ENCODE measurements at places on chromosomes 13 and 19.

GRCh38 chr13:72255908-72256307 lies 388.9 kb upstream of the DACH1 start:
- peak; percentile 50 for DNase-seq

- DNase-seq = no peak
Measured at GRCh38 chr19:45793178-45793564, 526 bp upstream of the DMWD start.

- DNase-seq = no peak
Measured at GRCh38 chr13:58907347-58907746, 1256.4 kb downstream of the DIAPH3 start.

DNA sequence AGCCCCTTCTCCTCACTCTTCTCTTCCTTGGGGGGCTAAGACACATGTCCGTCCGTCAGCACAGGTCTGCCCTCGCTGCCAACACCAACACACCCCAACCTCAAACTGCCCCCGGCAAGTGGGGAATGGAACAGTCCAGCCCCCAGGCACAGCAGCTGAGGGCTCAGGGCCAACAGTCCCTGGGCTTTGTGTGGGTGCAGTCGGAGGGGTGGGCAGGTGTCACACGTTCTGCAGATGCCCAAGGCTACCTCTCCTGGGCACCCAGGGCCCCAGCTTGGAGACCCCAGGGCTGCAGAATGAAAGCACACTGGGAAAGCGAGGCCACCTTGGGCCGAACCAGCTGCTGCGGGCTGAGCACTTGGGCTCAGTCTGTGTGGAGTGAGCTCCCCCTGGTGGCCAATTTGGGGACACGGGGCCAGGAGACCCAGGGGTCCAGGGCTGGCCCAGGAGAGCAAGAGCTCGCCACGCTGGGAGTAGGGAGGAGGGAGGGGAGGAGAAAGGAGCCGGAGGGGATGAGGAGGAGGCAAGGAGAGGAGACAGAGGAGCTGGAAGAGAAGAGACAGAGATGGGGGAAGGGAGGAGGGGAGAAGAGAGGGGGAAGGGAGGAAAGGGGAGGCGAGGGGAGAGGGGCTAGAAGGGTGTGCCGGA lies 14.0 kb upstream of the ATP8B3 start:
- no peak for DNase-seq

DNA sequence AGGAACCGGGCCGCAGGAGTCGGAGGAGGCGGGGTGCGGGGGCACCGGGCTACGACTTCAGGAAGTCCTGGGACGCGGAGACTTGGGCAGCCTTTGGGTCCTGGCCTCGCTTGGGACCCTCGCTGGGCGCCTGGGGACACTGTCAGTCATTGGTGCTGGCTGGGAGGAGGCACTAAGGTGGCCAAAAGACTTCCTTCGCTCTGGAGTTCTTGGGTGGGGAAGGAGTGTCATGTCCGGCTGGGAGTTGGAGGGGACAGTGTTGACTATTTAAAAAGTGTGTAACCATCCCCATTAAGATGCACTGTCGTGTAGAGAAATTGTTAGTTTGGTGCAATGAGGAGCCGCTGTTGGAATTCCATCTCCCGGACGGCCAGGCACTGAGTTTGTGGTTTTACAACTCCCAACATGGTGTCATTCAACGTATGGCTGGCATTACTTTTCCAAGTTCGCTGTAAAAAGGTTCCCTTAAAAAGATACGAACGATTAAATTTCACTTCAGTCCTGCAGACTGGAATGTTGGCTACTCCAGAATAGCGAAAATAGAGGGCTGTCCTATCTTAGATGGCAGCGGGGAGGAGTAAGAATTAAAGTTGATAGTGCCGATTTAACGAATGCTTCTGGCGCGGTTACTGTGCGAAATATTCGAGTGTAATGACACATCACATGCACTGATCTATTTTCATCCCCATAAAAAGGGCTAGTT lies 776 bp downstream of the DNAJC3 start:
- DNase-seq = peak; percentile 33

DNA sequence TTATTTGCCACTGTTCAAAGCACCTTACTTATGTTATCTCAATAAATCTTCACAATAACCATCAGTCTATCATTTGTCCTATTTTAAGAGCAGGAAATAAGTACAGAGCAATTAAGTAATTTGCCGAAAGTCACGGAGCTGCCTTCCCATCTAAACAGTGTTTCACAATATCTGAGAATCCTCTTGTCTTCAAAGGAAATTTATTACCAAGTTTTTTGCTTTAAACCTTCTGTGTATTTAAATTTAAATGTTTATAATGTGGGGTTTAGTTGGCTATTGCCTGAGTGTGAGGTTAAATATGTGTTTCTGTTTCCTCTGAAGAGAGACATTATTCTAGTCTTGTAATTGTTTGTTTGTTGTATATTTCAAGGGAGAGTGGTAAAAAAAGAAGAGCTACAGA lies 633.1 kb downstream of the EFNB2 start:
- DNase-seq = no peak

DNA sequence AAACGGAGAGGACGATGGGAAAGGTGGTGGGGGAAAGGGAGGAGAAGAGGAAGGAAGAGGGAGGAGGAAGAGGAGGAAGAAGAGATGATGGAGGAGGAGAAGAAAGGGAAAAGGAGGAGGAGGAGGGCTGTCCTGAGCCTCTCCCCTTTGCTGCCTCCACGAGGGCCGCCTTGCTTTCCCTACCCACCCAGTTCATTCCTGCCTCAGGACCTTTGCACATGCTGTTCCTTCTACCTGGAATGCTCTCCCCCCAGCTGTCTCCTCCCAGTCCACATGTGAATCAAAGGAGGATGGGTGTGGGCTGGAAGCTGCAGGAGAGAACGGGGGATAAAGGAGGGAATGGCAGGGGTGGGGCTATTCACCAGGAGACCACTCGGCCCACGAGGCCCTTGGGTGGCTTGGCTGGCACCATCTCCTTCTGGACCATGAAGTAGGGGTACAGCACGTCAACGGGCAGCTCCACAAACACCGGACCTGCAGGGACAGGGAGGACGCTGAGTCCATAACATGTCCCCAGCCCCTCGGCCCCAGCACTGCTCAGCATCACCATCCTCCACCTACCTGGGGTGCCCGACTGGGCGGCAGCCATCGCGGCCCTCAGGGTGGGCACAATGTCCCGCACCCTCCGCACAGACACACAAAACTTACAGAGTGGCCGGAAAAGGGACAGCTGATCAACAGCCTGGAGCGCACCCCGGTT lies 15.3 kb downstream of the SYDE1 start:
- DNase-seq = no peak

- peak; percentile 94 for DNase-seq
Measured at GRCh38 chr19:12365236-12366162, at the start of gene ZNF442. TSS of gene ZNF442 (minus strand) at chr19:12365683. CDS start at chr19:12363631, 2,052 bp downstream.

DNA sequence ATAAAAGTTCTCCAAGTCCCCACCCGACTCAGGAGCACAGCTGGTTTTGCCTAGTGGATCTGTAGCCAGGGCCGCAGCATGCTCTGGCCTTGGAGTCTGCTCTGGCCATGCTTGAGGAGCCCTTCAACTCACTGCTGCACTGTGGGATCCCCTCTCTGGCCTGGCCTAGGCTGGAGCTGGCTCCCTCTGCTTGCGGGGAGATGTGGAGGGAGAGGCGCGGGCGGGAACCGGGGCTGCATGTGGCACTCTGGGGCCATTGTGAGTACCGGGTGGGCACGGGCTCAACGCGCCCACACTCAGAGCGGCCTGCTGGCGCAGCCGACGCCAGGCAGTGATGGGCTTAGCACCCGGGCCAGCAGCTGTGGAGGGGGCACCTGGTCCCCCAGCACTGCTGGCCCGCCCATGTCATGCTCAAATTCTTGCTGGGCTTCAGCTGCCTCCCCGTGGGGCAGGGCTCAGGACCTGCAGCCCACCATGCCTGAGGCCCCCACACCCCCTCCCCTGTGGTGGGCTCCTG lies 57.0 kb upstream of the ATP12A start:
- DNase-seq = no peak

DNA sequence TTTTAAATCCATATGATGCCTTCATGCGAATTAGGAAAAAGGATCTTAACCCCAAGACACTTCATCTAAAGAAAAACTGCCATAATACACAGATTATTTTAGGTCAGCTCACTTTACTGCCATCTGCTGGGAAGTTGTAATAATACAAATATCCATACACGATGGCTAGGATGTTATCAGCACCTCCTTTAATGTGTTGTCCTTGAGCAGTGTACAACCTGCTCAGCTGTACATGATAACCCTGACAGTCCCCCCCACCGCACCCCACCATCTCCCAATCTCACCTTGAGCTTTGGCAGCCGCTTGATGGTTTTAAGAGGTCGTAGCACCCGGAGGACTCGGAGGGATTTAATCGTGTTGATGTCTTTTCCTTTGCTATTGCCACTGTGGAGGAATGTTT lies 112.2 kb downstream of the IER2 start:
- DNase-seq = peak; percentile 58

GRCh38 chr13:73902296-73902695 lies 231.9 kb downstream of the KLF12 start:
- no peak for DNase-seq

- no peak for DNase-seq
Measured at GRCh38 chr19:42378225-42379215, 11.6 kb downstream of the CNFN start.

GRCh38 chr19:41755328-41755913 lies at the start of gene CEACAM6:
TSS of gene CEACAM6 (plus strand) at chr19:41755530. CDS start at chr19:41755639, 109 bp downstream.
- peak; percentile 44 for DNase-seq

DNA sequence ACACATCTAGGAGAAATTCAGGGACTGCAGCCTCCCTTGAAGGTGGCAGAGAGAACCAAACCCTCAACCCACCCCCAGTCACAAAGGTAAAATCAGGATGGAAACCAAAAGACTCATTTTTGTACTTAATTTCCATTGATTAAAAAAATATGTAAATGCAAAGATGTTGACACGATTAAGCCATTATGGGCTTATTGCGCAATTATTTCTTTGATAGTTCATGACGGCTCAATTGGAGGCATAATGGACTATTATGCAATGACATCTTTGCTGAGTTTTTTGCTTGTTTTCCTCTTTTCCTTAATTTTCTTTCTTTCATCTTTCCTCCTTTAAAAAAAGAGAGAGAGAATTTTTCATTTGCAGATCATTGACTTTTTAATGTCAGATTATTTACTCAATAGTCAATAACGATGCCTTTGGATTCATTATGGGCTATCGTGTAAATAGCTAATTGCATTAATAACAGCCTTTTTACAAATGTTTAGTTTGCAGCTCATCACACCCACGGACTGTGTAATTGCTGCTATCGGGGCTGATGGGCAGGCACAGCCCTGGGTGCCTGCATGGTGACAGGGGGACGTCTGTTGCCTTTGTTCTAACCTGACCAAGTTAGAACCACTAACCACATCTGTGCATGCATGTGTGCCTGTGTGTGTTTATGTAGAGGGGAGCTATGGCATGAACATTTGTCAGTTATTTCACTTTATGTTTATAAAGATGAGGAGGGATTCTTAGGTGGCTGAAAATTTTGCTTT lies 482.4 kb upstream of the TSHZ3 start:
- DNase-seq = no peak

GRCh38 chr13:22062478-22063205 lies 391.8 kb downstream of the FGF9 start:
- no peak for DNase-seq

- no peak for DNase-seq
Measured at GRCh38 chr19:29505097-29505824, 20.5 kb upstream of the VSTM2B start.

All from SW480 (cell line).